NCI-H1092 (cell line): ENCODE measurements at places on chromosomes 13 and 19.

DNA sequence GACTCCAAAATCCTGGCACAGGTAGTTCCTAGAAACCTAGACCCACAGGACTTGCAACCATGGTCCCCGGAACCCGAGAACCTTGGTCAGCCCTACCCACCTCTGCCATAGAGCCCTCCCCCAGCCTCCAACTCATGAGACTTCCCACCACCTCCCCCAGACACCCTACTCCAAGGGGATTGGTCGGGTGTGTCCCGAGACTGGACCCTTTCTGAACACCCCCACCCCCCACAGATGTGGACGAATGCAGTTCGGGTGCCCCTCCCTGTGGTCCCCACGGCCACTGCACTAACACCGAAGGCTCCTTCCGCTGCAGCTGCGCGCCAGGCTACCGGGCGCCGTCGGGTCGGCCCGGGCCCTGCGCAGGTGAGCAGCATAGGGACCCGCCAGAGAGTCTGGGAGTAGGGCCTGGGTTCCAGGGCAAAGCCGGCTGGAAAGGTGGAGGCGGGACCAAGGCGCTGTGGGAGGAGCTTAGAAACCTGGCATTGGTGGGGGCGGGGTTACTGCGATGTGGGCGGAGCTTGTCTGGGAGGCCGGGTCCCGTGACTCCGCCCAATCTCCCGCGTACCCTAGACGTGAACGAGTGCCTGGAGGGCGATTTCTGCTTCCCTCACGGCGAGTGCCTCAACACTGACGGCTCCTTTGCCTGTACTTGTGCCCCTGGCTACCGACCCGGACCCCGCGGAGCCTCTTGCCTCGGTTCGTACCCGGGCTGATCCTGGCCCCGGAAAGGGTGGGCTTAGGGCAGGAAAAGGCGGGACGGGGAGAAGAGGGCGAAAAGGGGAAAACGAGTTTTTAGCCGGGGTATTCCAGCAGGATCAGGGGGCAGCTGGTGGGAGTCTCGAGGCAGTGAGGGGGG is 11.9 kb downstream of the LTBP4 start:
- no peak for DNase-seq

DNA sequence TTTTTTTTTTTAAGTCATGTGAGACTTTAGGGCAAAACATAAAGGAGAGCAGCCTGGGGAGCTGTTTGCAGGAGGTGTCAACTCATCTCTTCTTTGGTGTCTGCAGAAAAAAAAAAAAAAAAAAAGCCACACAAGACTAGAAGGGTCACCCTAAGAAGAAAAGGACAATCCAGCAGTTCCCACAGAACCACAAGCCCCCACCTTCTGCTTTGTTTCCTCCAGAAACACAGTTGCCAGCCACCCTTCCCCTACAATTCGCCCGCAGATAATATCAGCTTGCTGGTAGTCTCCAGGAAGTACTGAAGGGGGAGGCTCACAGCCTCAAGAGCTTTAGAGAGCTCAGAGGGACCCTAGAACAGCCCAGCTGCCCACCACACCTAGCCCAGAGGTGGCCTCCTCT is 22.3 kb upstream of the ZBTB7A start:
- DNase-seq = no peak

- DNase-seq = no peak
These were observed 56.2 kb downstream of the ARHGAP35 start for GRCh38 chr19:46917002-46917401.

GRCh38 chr13:93640452-93640851 is 413.8 kb downstream of the GPC6 start:
- no peak for DNase-seq
